ENCODE measurements at places on chromosomes 1 and 21.

- no peak for DNase-seq
Observed at GRCh38 chr1:67880056-67880601, 46.9 kb upstream of the GNG12 start.

GRCh38 chr1:199038156-199038555, 399.3 kb downstream of the PTPRC start:
- no peak for DNase-seq

DNA sequence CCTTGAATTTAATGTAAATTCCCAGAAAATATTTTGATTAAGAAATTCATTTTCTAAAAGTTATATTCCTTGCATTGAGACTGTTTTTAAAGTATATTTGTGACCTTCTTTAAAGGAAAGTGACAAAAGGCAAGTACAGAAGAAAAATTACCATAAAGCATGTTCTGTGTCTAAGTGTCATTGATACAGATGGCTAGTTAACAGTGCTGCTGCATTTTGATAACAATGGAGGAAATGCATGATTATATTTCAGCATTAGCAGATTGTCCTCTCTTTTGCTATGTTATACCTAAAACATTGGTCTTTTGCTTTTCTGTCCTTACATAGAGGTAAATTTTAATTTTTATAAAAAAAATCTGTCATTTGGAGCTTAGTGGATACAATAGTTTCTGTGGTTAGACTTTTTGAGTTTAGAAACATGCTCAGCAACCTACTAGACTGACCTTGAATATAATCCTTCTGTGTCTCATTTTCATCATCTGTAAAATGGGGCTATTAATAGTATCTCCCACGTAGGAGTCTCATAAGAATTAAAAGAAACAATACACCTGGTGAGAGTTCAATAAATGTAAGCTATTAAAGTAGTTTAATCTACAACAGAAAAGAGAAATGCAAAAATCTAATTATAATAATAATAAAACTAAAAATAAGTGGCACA, 51.1 kb upstream of the RGS21 start:
- no peak for DNase-seq

- no peak for DNase-seq
Observed at GRCh38 chr1:185244015-185244747, 72.9 kb downstream of the IVNS1ABP start.

GRCh38 chr1:235087906-235088305, 40.7 kb downstream of the TOMM20 start:
- no peak for DNase-seq

- no peak for DNase-seq
Observed at GRCh38 chr1:183996396-183996795, 41.1 kb downstream of the COLGALT2 start.

GRCh38 chr1:205245096-205245495, 17.4 kb downstream of the TMCC2 start:
- no peak for DNase-seq

DNA sequence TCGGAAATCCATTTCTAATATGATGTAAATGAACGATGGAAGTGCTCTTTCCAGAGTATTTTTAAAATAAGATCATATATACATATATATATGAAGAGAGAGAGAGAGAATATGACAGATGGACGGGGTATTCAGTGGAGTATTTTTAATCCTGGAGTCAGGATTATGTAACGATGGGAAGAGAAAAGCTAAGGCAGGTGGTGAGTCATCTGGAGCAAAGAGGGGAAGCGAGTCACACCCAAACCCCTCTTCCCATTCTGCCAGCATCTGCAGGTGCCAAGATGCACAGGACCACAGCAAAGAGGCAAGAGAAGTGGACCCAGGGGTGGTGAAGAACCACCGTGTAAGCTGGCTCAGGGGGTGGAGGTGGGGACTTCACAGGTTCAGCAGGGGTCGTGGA, 102.7 kb upstream of the GRIK3 start:
- no peak for DNase-seq

- DNase-seq, result no peak
Observed at GRCh38 chr1:98924977-98925376, 79.7 kb downstream of the PLPPR5 start.

GRCh38 chr1:25004355-25004754, 74.3 kb upstream of the RUNX3 start:
- no peak for DNase-seq

DNA sequence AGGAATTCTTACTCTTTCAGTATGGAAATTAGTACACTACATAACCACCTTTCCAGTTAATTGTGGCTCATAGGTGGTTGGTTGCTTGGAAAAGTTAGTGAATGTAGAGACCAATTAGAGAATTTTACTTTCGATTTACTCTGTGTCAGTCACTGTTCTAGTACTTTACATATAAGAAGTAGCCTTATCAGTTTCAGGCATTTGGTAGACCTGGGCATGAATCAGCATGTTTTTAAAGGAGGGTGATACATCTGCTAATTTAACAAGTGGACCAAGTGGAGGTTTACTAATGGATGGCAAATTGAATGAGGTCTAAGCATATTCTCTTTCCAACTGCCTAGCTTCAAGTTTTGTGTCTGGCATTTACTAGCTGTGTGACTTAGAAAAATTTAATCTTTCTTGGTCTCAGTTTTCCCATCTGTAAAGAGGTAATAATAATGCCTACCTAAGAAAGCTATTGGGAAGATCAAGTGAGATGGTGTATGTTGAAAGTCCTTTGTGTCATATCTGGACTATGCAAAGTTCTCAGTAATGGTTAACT, 1158.6 kb downstream of the PLA2G4A start:
- no peak for DNase-seq

GRCh38 chr21:39014747-39015146, 168.5 kb downstream of the PSMG1 start:
- no peak for DNase-seq

GRCh38 chr1:229148743-229149142, 122.2 kb upstream of the RAB4A start:
- DNase-seq, result no peak

GRCh38 chr21:44626673-44627143, at the start of gene KRTAP10-9:
Gene KRTAP10-9 (plus strand): TSS chr21:44627093. CDS start chr21:44627172, 79 bp downstream.
- no peak for DNase-seq

- no peak for DNase-seq
Observed at GRCh38 chr1:201766131-201766866, 62.7 kb upstream of the IPO9 start.

DNA sequence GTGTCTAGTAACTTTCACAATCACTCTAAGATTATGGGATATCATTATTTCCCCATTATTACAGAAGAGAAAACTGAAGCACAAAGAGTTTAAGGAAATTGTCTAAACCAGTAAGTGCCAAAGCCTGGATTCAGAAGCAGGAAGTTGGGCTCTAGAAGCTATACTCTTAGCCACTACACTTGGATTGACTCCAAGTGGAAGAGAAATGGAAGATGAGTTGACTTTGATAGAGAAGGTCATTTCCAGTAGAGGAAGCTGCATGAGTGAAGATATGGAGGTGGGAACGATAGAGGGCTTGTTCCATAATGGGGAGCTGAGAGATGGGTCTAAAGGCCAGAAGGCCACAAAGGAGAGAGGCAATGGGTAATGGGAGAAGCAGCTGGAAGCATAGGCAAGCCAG, 11.7 kb upstream of the TDRD10 start:
- DNase-seq, result no peak

All from activated CD8-positive, alpha-beta memory T cell treated with anti-CD3 and anti-CD28 coated beads, Interleukin-2, amount 50 U/mL, for 48 hours (primary cell).